ENCODE measurements at places on chromosomes 4 and X. TPM values are rescaled to one million over a fixed set of nuclear protein-coding genes. Genes with fewer than 3 reads are reported as not detected.

Gene GPM6B
- total RNA-seq, result 7.6 TPM

Gene COL4A5
- total RNA-seq, result 31.6 TPM

Gene RAB40AL
- 1.9 TPM for total RNA-seq

Gene SLC10A6
- 3.6 TPM for total RNA-seq

Gene SRPK3
- 9.8 TPM for total RNA-seq

Gene NDST3
- total RNA-seq, result not detected

Gene FRG1
- total RNA-seq, result 41.6 TPM

Gene RTL9
- total RNA-seq, result 0.19 TPM

Gene C4orf36
- total RNA-seq, result 0.57 TPM

Gene MND1
- total RNA-seq, result 0.90 TPM

Gene NPNT
- total RNA-seq, result 152 TPM
